ENCODE measurements at places on chromosomes 11 and 22.

- no peak for DNase-seq
These were observed 61.5 kb downstream of the MIAT start for GRCh38 chr22:26718905-26719304.

DNA sequence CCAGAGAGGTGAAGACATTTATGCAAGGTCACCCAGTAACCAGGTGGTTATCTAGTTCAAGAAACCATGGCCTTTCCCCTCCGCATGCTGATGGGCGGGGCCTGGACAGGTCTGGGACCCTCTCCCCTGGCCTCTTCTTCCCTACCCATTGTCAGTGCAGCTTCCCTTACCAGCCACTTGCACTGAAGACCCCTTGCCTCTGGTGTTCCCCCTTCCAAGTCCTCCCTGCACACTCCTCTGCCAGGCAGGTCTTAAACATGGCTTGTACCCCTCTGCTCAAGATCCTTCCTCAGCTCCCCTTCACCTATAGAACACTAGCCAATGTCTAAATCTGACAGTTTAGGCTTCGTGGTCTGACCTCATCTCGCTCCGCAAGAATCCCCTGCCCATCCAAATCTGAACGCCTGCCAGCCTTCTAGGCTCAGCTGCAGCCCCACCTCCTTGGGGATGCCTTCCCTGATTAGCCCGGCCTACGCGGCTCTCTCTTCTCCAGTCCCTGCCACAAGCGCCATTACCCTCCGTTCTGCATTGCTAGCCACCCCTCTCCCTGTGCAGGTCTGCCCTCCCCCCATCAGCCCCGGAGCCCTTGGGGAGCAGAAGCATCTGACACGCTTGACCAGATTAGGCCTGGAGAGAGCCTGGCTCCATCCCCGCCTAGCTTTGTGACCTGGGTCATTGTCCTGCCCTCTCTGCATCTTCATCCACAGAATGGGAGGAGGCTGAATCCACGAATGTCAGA is 213.8 kb downstream of the DSCAML1 start:
- DNase-seq = no peak

- DNase-seq = no peak
These were observed 999.0 kb downstream of the BRD1 start for GRCh38 chr22:48828688-48829087.

DNA sequence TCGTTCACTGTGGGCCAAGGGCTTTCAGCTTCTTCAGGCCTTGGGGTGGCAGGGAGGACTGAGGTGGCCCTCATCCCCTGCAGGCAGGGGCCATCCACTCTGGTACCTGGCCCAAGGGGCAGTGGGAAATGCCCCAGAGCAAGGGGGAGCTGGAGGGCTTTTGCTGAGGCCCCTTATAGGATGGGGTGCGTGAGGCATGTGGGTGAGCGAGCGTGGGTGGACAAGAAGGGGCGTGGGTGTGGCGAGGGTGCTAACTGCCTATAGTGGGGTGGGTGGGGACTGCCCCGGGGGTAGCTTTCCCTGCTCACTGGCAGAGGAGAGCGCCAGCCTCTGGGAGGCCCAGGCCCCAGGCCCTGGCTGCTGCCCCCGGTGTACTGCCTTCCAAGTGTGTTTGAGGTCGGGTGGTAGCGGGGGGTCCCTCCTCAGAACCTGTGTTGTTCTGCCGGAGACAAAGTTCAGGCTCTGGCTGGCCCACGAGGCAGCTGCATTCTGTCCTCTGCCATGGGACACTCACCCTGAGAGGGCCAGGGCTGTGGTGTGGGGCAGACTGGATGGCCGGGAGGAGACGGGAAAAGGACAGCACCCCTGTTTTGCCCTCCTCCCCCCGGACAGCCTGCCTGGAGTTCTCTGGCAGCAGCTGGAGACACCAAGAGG is 3.4 kb downstream of the FLRT1 start:
- DNase-seq = no peak

DNA sequence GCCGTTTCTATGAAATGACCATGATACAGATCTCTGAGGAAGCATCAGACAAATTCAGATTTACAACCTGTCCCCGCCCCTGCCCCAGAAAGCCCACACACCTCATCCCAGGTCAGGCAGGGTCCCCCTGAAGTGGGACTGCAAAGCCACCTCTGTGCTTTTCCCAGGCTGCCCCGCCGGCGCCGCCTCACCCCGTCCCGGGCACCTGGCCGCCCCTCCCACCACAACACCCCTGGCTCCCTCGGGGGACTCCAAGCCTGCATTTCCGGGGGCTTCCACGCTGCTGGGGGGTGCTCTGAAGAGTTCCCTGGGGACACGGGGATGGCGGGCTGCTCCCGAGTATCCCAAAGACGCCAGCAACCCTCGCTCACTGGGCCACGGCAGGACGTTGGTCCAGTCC is 23.2 kb downstream of the DRD4 start:
- no peak for DNase-seq

GRCh38 chr22:44276706-44277356 is 35.9 kb downstream of the SHISAL1 start:
- DNase-seq = no peak

- no peak for DNase-seq
These were observed 273.5 kb downstream of the ST3GAL4 start for GRCh38 chr11:126628790-126629621.

DNA sequence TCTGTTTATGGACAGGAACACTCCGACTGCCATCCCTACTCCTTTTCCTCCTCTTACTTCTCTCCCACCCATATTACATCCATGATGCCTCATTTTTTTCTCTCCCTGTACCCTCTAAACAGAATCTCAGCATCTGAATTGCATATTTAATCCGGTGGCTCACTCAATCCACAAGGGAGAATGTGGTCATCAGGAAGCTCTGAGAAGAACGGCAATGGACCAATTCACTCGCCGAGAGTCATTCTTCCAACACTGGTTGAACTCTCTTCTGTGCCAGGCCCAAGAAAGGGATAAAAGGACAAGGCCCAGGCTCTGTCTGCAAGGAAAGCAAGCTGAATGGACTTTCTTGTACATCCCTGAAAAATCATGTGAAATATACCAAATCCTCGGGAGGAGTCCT is 15.9 kb downstream of the MAP6 start:
- DNase-seq = no peak

DNA sequence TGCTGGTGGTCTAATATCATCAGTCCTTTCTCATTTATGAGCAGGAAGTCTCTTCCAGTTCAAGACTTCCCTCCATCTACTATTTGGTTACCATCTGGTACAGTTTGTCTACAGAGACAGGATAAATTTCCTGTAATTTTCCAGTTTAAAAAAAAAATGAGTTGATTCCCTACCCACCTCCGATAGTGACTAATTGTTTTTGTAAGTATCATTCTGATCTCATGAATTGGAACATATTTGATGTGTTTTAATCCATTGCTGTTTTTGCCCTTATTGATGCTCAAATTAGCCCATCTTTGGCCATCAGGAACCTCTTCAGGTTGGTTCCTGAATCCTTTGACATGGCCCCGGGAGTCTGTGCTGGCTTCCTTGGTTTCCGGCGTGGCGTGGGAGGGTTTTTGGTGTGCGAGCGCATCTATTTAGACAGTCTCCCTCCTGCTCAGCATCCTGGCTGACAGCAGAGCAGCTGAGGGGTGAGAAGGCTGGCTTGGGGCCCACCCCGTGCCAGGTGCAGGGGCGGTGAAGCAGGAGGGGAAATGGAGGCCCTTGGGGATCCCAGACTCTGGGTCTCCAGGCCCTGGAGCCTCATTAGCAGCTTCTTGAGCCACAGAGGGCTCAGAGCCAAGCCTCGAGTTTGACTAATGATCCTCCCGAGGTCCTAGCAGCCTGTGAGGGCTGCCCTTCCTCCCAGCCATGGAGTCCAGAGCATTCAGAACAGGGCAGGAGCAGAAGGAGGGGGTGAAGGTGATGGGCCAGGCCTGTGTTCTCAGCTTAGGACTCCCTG is 6.8 kb downstream of the OMP start:
- DNase-seq = no peak

- DNase-seq = no peak
These were observed 38.9 kb downstream of the FZD4 start for GRCh38 chr11:86916330-86916729.

- DNase-seq = no peak
These were observed 22.7 kb upstream of the PLEKHB1 start for GRCh38 chr11:73623686-73624085.

DNA sequence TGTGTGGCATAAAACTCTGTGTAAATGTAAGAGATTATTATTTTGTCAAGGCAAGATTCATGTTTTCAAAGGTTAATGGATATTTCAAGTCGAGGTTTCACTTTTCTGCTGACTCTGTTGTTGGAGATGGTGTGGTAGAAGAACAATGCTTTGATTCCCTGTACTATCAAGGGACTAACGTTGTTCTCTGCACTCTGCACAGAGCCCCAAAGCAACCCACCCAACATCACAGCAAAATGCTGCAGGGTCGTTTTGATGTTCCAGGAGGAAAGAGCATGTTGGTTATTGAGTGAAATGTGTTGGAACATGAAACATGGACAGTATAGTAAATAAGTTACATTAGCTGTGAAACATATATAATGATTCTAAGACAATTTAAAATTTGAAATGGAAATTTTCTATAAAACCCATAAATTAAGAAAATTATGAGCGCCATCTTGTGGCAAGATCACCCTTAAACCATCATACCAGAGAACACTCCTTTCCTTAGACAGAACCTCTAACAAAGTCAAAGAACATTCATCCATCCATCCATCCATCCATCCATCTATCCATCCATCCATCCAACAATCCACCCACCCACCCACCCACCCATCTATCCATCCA is 164.4 kb upstream of the ZBED5 start:
- DNase-seq = no peak

DNA sequence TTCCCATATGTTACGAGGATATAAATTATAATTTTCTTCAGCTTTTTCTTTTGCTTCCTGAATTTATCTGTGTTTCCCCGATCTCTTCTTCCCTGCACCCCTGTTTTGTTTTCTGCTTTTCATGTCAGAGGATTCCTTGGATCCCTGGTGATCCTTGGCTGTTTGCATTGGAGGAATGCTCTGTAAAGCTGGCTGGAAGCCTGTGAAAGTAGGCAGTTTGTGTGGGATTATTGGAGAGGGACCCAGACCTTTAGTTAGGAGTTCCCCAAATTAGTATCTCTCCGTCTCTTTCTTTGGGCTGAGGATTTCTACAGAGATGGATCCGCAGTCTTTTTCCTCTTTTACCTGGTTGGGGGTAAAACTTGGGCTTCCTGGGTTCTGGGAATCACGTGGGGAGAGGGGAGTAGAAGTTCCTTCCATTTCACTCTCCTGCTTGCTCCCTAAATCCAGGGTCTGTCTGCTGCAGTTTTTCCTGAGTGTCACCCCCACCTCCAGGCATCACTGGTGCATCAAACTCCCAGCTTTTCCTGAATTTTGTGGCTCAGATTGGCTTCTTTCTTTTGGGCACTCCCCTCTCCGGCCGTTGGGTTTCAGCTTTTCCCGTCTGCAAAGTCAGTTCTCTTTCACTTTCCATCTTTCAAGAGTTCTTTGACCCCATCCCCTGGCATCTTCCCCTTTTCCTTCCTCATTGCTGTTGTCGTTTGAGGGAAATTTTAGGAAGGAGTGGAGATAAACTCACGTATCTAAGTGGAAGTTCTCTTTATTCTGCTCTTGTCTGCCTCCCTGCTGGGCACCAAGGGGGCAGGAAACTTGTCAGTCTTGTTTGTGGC is 79.1 kb upstream of the ALX4 start:
- DNase-seq = no peak

- DNase-seq = no peak
These were observed 1178.3 kb downstream of the LRRC4C start for GRCh38 chr11:40281052-40281580.

- peak; percentile 57 for DNase-seq
These were observed at the start of gene APBB1 for GRCh38 chr11:6419009-6419631. Gene APBB1 (minus strand): TSS chr11:6419094. CDS start chr11:6411347, 7,747 bp downstream.

- DNase-seq = peak; percentile 90
These were observed 464 bp upstream of the ANKRD13D start for GRCh38 chr11:67288452-67289225.

- no peak for DNase-seq
These were observed 26.9 kb downstream of the MICAL3 start for GRCh38 chr22:17997456-17997855.
